GM10248 (cell line): ENCODE measurements at places on chromosomes 5 and 9.

GRCh38 chr9:127417131-127418036, 6.8 kb upstream of the ZNF79 start:
- no peak for DNase-seq

- DNase-seq, result no peak
Observed at GRCh38 chr9:2722715-2723114, 5.4 kb downstream of the KCNV2 start.

DNA sequence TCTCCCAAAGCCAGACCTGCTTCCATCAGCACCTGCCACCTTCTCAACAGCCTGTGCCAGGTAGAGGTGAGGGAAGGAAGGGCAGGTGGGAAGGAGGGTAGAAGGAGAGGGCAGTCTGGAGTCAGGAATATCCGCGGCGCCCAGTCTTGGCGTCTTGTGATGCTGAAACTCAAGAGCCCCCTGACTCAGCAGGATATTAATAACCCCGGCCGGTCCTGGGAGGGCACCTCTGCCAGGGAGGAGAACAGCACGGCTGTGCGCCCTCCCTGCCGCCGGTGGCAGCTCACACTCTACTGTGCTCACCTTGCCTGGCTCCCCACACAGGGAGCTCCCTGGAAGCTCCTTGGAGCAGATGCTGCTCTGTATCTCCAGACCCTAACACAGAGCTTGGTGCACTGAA, 11.6 kb upstream of the NTNG2 start:
- DNase-seq, result no peak

GRCh38 chr5:60257596-60258271, 364.2 kb upstream of the PDE4D start:
- DNase-seq, result no peak

DNA sequence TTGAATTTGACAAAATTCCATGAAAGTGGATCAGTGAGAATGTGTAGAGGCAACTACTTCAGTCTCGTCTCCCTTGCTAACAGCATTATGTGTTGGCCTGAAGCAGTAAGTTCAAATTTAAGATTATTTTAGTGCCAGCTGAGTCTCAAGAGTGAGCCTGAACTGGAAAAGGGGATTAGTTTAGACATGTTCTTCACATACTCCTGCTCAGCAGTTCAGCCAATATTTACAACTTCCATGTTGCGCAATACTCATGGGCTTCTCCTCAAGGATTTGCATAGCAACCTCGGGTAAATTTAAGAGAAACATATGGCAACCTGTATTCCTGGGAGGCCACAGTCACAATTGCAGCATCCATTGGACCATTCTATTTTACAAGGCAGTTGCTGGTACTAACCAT, 553.8 kb downstream of the PTPRD start:
- no peak for DNase-seq
